ENCODE measurements at places on chromosomes 4 and X. TPM values are rescaled to one million over a fixed set of nuclear protein-coding genes. Genes with fewer than 3 reads are reported as not detected.
A peak's percentile ranks its signal among the peaks of the same experiment; 100 is the strongest.

- DNase-seq = no peak
Observed at GRCh38 chr4:22029803-22030202, 81.2 kb upstream of the KCNIP4 start.

GRCh38 chrX:23694606-23695005 lies 27.3 kb downstream of the PRDX4 start:
- peak; percentile 60 for DNase-seq

- no peak for DNase-seq
Observed at GRCh38 chr4:20614816-20615215, 85.4 kb upstream of the PACRGL start.

GRCh38 chr4:158553364-158553763 lies 31.7 kb downstream of the RXFP1 start:
- no peak for DNase-seq

- DNase-seq = no peak
Observed at GRCh38 chrX:47976254-47977151, 27.3 kb downstream of the ZNF182 start.

- DNase-seq = no peak
Observed at GRCh38 chr4:159705334-159705733, 602.5 kb downstream of the RAPGEF2 start.

- no peak for DNase-seq
Observed at GRCh38 chr4:23937173-23937572, 47.3 kb upstream of the PPARGC1A start.

FAM114A1 gene
- total RNA-seq = 0.32 TPM
